SJCRH30 (cell line): ENCODE measurements at places on chromosomes 5 and 9. TPM values are rescaled to one million over a fixed set of nuclear protein-coding genes. Genes with fewer than 3 reads are reported as not detected.

Gene C9orf43
- total RNA-seq: 0.69 and 0.96 TPM in 2 replicates

Gene IGIP
- 1.5 and 1.6 TPM in 2 replicates for total RNA-seq

Gene FUT7
- total RNA-seq: not detected in 2 replicates

Gene ICE1
- total RNA-seq: 23.8 and 27.0 TPM in 2 replicates

Gene GABRA6
- total RNA-seq: not detected in 2 replicates

Gene CCDC187
- total RNA-seq: 0.05 TPM in 1 of 2 replicates, not detected in the other

DNA sequence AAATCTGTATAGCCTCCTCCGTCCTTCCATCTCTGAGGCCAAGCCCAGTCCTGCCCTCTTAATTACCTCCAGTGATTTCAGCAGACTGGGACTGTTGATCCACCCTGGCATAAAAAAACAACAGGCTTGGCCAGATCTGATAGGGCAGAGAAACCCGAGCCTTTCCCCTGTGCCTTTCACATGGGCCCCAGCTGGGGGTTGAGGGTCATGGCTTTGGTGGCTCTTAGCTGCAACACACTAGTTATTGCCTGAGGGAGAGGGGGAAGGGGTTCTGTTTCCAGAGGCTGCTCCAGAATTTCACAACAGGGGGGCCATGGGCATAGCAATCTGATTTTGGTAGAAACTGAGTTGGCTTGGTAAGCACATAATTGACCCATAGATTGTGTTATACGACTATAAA is 21.2 kb upstream of the PANK3 start:
- DNase-seq: peak; percentile 62

- DNase-seq: peak; percentile 90
Observed at GRCh38 chr9:129626079-129626624, at the start of gene NTMT1. NTMT1 (plus strand) TSS chr9:129626163; CDS start chr9:129632704, 6,541 bp downstream.

GRCh38 chr9:38765101-38765500 is 45.2 kb upstream of the FAM240B start:
- no peak for DNase-seq

GRCh38 chr9:22154064-22154463 is 145.0 kb upstream of the CDKN2B start:
- no peak for DNase-seq

- no peak for DNase-seq
Observed at GRCh38 chr9:128225770-128226411, 22.7 kb downstream of the DNM1 start.

DNA sequence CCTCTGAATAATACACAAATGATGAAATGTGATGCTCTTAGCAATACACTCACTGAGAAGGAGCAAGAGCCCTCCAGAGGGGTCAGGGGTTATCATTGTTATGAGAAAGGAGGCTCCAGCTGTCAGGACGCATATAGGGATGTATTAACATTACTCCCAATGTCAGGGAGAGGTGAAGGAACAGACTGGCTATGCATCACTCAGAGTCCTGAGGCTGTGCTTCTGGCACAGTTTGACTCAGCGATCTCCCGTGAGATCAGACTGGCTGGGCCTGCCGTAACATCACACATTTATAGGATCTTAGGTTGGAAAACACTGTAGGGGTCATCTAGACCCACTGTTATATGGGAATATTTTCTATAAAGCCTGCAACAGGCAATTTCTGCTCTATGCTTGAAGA is 226.5 kb upstream of the GLRA1 start:
- DNase-seq: no peak

DNA sequence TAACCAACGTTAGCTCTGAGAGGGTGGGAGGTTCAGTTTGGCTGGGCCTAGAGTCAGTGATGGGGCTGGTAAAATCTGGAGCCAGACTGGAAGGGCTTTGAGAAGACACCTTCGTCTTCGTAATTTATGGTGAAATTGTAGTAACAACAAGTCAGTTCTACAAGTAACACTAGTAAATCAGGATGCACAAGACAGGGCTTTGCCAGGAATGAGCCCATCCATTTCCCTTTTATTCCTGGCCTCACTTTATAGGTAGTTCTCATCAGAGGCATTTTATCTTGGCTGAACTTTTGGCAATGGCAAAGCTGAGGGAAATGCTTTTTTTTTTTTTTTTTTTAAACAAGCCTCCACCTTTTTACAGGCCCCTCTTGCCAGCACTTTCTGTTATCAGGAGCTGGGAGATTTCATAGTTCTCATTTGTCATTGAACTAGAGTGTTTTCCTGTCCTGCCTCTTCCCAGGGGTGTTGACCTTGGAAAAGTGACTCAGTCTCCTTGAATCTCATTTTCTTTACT is 110.5 kb upstream of the KLF4 start:
- no peak for DNase-seq

DNA sequence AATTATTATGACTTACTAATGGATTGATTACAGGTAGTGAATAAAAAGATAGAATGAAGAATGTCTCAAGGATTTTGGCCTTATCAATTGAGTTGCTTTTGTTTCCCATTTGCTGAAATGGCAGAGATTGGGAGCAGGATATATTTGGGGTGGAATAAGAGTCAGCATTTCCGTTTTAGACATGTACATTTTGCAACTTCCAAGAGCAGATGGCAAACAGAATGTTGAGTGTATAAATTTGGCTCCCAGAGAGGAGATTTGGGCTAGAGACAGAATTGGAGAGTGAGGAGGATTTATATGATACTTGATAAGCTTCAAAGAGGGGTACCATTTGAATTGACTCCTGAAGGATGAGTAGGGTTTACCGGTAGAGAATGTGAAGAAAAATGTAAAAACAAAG is 437.9 kb upstream of the PAPPA start:
- DNase-seq: no peak

DNA sequence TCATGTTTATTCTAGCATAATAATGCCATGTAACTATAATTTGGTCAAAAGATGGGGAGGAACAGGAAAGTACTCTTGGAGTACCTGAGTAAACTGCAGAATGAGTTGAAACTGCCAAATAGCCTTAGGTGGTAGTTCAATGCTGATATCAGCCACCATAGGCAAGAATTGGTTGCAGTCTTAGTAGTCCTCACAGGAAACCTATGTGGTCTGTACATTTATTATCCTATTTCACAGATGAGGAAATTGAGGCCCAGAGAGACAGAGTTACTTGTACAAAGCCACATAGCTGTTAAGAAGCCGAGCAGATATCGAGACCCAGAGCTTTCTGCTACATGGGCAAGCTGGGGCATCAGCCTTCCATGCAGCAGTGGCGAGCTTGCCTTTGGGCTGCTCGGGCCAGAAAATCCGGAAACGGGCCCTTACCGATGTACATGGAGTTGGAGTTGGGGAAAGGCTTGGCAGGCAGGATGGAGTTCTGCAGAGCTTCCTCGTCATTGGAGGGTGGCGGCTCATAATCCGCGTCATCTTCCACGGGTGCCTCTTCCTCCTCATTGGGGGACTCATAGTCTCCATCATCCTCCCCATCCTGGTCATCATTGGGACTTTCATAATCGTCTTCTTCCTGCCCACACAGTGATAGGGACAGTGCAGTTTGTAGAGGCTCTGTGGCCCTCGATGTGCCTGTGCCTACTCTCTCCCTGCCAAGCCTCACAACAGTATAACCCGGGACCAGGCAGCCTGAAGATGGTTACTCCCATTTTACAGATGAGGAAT is 27.1 kb downstream of the LCP2 start:
- DNase-seq: no peak

DNA sequence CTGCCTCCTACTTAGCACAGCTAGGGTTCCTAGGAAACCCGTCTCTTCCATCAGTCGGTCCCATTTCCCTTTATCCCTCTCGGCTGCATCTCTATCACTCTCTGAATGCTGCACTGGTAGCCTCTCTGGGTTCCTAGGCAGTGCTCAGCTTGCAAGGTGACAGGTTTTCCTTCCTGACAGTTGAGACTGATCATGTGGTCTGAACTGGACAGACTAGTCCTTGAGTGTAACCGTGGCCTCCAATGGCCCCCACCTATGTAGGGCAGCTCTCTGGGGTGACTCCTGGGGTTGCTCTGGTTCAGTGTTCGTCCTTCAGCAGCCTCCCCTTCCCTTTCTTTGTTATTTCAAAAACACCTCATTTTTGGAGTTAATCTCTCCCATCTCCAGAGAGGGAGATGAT is 3.8 kb downstream of the TMEM8B start:
- DNase-seq: no peak

- no peak for DNase-seq
Observed at GRCh38 chr5:143576711-143577484, 173.4 kb upstream of the NR3C1 start.
